KG1 (cell line): ENCODE measurements at places on chromosomes 2 and 18.
A peak's percentile ranks its signal among the peaks of the same experiment; 100 is the strongest.

GRCh38 chr2:196944570-196944969, 18.1 kb upstream of the PGAP1 start:
- no peak for DNase-seq

DNA sequence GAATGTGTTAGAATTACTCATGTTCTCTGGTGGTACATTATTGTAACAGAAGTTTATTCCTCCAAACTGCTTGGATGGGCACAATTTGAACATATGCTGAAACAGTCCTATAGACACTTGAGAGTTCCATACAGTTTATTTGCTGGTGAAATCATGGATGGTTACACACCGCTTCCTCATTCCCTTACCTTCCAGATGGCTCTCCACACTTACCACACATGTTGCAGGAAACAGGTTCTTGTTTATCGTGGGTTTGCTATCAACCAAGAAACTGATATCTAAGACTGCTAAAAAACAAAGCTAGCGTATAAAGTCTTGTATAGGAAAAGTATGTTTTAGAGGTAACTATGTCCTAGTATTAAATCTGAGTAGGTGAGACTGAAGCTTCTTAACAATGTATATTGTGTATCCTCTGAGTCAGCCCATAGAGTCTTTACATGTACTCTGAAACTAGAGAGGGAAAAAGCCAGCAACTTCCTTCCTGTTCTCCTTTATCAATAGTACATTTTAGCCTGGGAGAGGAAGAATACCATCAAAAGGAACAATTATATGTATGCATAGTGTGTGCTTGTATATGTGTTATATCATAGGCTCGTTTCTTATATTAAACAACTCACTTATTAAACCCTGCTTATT, 313.1 kb downstream of the PLCL1 start:
- DNase-seq = no peak

DNA sequence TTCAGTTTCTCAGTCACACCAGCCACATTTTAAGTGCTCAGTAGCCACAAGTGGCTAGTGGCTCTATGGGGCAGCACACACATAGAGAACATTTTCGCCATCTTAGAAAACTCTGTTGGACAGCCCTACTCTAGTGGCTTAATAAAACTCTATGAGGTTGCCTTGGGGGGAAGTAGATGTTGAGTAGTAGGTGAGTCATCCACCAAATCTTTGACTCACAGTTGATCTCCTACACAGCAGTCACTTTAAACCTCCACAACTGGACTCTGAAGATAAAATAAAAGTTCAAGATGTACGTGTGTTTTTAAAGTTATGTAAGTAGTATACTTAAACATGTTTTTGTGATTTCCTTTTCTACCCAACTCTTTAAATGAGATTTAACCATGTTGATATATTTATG, 379.0 kb downstream of the SETBP1 start:
- peak; percentile 35 for DNase-seq

DNA sequence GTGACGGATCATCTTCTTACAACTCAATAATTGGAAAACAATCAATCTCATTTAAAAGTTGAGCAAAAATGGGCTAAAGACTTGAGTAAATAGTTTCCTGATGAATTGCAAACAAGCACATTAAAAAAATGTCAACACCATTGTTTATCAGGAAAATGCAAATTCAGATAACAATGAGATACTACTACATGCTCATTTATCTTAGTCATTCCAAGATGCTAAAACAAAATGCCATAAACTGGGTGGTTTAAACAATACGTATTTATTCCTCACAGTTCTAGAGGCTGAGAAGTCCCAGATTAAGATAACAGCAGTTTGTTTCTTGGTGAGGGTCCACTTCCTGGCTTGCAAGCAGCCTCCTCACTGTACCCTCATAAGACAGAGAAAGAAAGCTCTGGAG, 359.6 kb downstream of the NR4A2 start:
- no peak for DNase-seq

GRCh38 chr2:129293326-129293725, 686.1 kb upstream of the RAB6C start:
- no peak for DNase-seq

DNA sequence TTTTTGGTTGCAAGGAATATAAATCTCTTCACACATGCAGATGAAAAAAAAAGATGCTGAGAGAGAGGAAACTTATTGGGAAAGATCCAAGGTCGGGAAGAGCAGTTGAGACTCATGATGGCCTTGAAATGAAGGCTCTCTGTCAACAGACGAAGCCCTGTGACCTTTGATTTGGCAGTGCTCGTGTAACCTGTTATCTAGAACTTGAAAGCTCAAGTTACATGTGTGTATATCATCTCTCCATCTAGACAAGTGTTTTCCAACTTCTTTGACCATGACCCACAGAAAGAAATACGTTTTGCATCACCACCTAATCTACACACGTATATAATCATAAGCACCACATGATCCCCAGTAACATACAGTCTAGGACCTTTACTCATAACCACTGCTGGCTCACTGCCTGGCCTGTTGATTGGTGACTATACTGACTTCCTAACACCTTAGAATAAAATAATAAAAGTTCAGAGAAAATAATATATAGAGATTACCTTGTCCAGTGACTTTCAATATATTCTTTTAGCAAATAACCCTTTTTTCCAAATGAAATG, 319.0 kb upstream of the PKDCC start:
- DNase-seq = no peak

DNA sequence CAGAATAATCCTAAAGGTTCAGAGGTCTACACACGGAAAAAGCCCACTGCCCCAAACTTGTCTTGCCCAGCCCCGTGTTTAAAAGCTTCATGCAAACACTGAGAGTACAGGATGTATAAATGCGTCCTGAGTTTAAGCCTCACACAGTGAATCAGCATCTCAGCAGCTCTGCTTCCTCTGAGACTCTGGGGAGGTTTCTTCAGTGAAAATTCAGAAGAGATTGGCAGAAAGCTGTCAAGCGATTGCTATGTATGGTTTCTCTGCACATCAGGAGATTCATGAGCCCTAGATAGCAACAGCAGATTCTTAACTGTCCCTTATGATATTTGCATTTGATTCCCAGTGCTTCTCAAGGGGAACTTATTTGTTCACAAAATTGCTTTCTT, 27.1 kb downstream of the CRACDL start:
- DNase-seq = no peak

DNA sequence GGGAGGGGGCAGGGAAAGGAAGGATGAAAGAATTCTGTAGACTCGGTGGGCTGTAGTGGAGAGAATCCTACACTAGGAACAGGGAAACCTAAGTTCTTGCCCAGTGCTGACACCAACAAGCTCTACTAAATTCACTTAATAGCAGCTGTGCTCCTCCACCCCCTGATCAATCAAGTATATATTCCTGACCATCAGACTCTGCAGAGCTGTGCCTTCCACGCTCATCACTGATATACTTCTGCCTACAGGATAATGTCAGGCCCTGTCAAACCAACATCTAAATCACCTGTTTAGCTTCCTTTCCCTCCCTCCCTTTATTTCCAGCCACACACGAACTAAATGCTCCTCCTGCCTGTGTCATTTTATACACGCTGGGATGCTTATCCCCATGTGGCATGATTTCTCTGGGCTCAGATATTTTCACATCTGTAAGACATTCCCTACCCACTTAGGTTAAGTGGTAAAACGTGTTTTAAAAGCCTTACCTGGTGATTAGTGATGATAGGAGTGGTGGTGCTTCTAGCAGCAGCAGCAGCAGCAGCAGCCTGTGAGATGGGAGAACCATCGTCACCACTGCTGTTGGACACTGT, 301.9 kb downstream of the LRRTM1 start:
- DNase-seq = no peak

GRCh38 chr2:197255543-197255942, 55.0 kb downstream of the ANKRD44 start:
- peak; percentile 72 for DNase-seq

- no peak for DNase-seq
Observed at GRCh38 chr2:172153156-172153555, 50.5 kb upstream of the DLX2 start.

- no peak for DNase-seq
Observed at GRCh38 chr2:110910423-110910822, 178.1 kb downstream of the ACOXL start.

- DNase-seq = no peak
Observed at GRCh38 chr2:228655331-228655730, 473.8 kb upstream of the SPHKAP start.

DNA sequence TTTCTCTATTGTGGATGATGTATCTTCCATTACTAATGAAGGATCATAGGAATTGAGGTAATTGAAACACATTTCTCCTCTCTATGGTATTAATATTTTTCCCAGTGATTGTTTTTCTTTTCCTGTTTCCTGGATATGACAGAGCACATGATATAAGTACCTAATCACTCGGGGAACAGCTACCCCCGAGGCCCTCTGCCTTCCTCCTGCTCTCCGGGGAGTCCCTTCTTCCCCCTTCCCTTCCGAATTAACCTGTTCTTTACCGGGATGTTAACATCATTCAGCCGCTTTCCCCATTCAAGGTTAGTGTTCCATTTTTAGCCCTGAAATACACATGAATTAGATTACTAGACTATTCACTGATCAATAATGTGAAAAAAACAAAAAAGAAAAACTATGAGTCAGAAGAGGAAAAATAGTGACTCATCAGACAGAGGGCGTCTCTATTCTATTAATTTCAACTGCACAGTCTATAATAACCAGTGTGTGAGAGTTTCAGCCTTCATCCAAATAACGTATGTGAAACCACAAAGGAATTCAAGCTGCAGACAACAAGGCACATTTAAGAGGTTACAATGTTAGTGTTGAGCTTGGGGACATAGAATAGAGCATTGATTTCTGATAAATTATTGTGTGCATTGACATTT, 450.8 kb downstream of the DLGAP1 start:
- no peak for DNase-seq

DNA sequence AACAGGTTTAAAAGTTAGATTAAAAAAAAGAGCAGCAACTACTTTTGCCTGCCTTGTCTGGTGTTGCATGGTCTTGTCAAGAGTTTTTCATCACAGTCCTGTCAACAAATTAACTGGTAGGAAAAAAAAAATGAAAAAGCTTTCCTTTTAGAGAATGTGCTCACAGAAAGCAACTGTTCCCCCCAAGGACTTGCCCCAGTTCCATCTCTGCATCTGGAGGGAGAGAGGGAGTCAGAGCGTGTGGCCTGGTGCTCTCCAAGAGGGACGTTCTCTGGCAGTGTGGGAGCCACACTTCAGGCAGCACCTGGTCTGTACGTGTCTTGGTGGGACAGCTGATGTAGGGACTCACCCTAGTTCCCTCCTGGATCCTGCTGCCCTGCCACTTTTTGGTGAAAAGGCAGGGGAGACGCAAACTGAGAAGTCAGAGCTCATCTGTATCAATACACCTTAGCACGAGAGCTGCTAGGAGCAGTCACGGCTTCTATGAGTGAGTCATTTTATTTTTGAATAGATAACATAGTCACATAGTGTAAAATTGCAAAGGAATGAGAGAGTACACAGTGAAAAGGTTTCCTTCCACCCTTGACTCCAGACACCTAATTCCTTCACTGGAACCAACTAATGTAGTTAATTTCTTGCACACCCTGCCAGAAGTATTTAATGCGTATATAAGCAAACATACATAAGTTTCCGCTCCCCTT, 172.5 kb upstream of the MGAT5 start:
- DNase-seq = no peak

DNA sequence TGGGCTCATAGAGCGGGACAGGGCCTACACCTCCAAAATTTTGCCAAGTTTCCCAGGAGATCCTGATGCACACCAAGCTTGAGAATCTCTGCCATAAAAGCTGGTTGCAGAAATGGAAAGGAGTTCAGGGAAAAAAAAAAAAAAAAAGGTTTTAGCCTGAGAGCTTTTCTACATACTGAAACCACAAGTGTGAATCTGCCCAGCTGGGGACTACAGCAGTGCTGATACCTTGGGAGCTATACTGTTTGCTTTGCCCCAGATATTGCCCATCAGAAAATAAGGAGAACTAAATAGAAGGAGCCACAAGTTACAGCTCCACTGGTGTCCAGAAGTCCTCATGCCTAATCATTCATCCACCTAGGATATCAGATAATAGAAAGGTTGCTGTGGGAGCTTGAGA, 38.4 kb upstream of the NCKAP5 start:
- DNase-seq = no peak

DNA sequence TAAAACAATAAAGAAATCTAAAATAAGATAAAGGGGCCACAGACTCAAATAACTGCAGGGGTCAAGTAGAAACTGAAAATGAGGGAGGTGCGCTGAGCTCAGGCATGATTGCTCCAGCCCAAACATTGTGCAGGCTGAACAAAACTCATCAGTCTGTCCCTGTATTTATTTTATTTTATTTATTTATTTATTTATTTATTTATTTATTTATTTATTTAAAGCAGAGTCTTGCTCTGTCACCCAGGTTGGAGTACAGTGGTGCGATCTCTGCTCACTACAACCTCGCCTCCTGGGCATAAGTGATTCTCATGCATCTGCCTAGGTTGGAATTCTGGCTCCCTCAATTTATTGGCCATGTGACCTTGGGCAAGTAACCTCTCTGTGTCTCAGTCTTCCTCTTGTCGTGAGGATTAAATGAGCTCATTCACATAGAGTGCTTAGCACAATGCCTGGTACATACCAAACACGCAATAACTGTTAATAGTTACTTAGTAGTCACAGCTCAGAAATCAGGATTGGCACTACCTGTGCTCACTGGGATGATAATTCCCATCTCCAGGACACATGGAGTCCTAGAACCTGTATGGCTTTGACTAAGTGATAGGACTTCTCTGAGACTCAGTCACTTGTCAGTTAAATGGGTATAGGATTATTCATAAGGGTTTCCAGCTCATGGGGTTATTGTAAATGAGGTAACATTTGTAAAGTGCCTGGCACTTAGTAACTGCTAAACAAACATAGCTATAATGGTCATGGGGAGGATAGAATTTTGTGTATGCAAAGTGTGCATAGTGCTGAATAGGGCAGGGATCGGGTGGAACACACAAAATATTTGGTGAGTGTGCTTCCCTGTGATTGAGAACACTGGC, 6.0 kb downstream of the SPEG start:
- no peak for DNase-seq

GRCh38 chr2:8479298-8479697, 202.6 kb upstream of the ID2 start:
- no peak for DNase-seq

GRCh38 chr18:44680273-44681075, at the start of gene SETBP1:
Gene SETBP1 (plus strand): TSS chr18:44680888. CDS start chr18:44701347, 20,459 bp downstream.
- DNase-seq = peak; percentile 35

DNA sequence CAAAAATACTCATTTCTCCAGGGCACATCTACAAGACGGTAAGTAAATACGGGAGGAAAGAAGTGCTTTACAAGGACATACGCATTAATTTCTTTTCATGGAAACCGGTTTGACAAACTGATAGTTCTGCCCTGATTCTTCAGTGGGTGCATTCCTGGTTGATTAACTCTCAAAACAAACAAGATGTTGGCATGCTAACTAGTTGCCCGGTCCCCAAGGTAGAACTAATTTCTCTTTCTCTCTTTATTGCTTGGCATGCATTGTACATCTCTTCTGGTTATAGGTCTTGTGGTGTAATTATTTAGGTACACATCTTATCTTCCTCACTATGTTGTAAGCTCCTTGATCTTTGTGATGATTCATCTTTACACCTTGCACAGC, 46.9 kb upstream of the SPATS2L start:
- DNase-seq = no peak

DNA sequence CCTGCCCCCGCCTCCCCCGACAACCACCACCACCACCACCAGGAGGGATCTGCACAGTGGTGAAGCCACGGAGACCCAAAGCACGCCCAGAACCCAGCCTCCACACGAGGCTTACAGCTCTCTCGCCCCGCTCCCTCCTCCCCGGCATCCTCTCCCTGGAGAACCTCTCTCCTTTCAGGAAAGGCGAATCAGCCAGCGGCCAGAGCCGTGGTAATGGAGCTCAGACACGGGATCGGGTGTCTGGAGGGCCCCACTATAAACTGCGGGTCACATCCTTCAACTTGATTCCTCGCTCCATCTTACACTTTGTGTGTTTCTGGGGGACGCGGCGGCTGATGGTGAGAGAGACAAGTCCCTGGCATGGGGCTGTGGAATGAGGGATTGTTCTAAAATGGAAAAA, 271.5 kb upstream of the SIX2 start:
- no peak for DNase-seq
